Activated gamma-delta T cell treated with Interleukin-2 at 50 U/mL for 16 hours (primary cell): ENCODE measurements at places on chromosomes 7 and 10.
A peak's percentile ranks its signal among the peaks of the same experiment; 100 is the strongest.

DNA sequence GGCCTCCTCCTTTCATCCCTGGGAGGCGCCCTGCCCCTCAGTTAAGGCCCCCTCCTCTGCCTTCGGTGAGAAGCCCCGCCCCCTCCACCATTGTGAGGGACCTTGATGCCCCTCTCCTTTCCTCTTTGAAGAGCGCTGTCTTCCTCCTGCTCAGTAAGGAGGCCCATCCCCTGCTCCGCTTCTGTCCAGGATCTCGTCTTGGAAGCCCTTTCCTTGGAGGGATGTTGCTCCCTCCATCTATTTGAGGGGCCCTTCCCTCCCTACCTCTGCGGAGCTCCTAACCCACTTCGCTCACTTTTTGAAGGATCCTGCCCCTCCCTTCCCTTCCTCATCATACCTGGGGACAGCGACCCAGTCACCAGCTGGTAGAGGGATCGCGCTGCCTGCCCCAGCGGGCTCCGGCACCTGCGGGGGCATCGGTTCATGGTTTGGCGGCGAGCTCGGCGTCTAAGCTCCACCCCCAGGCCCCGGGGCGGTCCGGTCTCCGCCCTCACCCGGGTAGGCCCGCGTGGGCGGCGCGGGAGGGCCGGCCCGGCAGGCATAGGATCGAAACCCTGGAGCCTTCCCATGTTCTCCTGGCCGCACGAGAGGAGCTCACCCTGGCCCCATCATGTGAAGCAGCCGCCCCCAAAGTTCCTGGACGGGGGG lies 4.1 kb downstream of the KCNIP2 start:
- peak; percentile 57 for DNase-seq

GRCh38 chr7:42698600-42699374 lies 213.1 kb downstream of the C7orf25 start:
- DNase-seq, result no peak

DNA sequence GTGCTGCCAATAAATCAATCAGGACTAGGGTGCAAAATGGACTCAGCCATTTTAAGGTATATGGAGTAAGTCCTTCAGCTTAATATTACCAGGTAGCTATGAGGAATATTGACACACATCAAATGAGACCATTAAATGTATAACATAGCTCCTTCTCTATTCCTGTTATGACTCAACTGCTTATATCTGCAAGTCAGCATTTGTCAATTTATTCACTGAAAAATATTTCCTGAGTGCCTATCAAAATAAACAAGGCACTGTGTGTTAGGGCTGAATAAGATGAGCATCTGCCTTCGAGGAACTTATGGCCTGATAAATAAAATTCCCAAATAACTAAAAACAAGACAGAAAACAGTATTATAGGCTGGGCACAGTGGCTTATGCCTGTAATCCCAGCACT lies 113.8 kb downstream of the CDK6 start:
- DNase-seq, result no peak

- no peak for DNase-seq
Observed at GRCh38 chr10:18056583-18056982, 83.6 kb upstream of the CACNB2 start.

- no peak for DNase-seq
Observed at GRCh38 chr10:4370376-4370775, 455.6 kb upstream of the AKR1E2 start.

GRCh38 chr7:68442931-68443631 lies 1155.2 kb upstream of the AUTS2 start:
- no peak for DNase-seq

- DNase-seq, result no peak
Observed at GRCh38 chr10:89115876-89116627, 91.1 kb downstream of the CH25H start.

DNA sequence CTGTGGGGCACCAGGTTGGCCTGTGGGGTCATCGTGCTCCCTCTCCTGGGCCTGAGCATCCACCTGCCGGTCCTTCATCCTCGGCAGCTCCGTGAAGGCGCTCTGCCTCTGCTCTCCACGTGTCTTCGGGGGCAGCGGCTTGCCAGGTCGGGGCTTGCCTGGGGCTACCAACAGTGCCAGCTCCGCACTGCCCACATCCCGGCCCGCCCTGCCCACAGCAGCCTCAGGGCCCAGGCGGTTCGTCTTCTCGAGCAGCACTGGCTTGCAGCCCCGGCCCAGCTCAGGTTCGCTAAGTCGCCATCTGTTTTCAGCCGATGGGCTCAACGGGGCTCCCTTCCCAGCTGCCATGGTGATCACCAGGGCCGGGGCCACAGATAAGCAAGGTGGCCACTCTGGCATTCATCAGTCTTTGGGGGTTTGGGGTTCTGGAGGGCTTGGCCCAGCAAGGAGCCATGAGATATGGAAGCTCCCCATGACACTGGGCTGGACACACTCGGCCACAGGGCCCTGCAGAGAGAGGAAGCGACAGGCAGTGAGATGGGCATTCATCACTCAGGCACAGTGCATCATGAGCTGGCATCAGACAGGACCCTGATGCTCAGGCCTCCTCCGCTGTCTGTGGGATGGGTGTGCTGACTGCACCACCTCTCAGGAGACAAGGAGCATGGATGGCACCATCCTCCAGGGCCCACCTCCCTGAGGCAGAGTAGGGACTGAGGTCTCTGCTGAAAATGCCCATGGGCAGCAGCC lies 15.5 kb downstream of the ZNF488 start:
- DNase-seq, result no peak

DNA sequence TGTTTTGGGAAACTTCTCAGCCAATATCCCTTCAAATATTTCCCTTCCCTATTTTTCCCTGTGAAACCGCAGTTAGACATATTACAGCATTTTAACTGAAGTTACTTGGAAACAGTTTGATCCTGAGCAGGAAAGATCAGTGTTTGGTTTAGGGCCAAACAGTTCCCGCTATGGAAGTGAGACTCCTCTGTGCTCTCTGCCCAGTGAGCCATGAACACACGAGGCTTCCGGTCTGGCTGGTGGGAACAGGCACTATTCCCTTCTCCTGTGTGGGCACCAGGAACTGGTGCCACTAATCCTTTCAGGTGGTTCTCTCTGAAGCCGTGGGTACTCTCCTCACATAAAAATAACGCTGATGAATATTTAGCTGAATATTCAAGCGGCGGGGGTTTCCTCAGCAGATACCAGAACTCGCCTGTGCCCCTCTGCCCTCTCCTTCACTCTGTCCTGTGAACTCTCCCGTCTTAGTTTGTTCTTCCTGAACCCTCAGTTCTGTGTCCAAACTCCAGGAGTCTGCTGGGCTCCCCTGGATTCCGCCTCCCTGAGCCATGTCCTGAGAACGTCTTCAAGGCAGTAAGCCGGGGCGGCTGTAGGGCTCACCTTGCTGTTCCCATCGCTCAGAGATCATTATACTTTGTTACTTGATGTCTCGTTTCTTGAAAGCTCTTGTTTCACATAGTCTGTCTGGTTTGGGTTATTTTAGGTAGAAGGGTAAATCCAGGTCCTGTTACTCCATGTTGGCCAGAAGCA lies 25.7 kb downstream of the FOXL3 start:
- DNase-seq, result no peak

DNA sequence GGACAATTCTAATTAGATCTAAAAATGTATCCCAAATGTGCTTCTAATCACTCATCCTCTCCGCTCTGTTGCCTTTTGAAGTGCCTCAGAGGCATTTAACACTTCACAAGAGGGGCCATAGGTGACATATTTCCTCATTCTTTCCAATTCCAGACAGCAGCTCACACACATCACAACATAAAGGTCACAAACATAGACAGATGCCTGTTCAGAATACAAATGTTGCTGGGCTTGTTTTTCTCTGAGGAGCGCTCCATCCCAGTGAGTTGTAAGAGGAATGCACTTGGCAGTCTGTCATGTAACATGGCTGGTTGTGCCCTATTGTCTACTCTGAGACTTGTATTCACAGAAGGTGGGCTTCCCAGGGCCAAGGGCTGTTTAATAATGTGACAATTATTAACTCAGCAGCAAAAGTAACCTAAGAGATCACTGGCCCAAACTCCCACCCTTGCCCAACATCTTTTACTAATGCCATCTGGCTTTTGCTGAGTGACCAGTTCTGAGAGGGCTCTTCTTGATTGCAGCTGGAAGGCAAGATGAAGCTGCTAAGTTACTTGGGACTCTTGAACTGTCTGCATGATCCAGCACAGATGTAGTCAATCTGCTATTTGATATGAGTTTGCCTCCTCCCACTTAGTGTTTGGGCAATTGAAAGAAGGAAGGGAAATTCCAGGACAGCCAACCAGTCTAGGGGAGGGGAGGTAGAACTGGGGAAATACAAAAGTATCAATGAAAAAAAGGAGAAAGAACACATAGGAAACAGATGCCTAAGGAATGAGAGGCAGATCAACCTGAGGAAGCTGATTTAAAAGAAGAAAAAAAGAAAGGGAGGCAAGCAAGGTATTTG lies 13.6 kb downstream of the PON2 start:
- no peak for DNase-seq

DNA sequence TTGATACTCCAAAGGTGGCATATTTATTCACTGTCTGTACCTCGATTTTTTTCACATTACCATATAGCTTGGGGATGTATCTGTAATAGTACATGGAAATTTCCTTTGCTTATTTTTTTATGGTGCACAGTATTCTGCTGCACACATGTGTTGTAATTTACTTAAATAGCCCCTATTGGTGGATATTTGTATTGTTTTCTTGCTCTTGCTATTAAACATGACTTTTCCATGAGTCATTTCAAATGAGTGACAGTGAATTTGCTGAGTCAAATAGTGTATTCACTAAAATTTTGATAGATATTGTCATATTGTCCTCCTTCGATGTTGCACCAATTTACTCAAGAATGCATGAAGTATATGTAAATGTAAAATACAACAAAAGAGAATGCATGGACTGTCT lies 122.7 kb upstream of the STEAP4 start:
- no peak for DNase-seq

DNA sequence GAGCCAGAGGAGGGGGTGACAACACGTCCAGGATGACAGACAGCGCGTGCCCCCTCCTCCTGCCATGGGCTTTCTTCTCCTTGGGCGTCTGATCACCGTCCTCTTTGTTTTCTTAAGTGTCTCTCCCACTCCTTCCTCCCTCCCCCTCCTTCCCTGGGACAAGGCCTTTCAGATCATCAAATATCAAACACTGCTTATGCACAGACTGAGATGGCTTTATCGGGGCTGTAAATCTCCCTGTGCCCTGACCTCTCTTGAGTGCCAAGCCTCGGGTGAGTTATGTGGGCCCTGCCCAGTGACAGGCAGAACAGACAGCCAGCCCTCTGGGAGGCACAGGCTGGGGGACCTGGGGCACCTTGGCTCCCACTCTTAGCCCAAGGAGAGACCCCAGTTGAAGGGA lies 116.4 kb downstream of the C10orf105 start:
- no peak for DNase-seq

- DNase-seq, result no peak
Observed at GRCh38 chr7:105257338-105257737, 131.4 kb downstream of the SRPK2 start.

DNA sequence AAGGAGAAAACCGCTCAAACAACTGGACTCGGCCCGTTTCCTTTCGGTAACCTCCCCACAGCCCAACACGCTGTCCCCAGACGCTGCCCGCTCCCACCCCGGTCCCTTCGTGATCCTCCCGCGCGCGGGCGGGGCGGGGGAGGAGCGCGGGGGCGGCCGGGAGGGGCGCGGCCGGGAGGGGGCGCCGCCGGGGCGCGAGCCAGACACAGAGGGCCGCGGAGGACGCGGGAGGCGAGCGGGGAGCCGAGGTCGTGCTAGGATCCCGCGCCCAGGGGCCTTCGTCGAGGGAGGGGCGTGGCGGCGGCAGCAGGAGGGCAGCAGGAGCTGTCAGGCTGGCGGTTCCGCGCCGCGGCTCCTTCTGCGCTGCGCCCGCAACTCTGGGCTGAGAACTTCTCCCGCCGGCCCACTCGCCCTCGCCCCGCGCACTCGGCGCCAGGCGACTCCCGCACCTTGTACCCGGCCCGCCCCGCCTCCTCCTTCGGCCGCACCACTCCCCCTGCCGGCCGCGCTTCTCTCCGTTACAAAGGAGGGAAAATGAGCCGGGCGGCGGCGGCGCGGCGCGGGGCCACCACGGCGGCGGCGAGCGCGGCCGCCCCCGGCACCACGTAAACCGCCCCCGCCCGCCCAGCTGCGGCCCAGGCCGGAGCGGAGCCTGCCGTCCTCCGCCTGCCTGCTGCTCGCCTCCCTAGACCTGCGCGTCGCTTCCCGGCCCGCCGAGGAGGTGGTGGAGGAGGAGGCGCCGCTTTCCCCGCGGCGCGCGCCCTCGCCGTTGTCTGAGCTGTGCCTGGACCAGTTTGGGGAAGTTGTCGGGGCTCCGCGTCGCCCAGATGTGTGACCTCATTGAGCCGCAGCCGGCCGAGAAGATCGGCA lies at the start of gene CDK14:
TSS of gene CDK14 (plus strand) at position 521 of the 870 bp plus-strand sequence. CDS start at position 828, 307 bp downstream.
- DNase-seq, result no peak

DNA sequence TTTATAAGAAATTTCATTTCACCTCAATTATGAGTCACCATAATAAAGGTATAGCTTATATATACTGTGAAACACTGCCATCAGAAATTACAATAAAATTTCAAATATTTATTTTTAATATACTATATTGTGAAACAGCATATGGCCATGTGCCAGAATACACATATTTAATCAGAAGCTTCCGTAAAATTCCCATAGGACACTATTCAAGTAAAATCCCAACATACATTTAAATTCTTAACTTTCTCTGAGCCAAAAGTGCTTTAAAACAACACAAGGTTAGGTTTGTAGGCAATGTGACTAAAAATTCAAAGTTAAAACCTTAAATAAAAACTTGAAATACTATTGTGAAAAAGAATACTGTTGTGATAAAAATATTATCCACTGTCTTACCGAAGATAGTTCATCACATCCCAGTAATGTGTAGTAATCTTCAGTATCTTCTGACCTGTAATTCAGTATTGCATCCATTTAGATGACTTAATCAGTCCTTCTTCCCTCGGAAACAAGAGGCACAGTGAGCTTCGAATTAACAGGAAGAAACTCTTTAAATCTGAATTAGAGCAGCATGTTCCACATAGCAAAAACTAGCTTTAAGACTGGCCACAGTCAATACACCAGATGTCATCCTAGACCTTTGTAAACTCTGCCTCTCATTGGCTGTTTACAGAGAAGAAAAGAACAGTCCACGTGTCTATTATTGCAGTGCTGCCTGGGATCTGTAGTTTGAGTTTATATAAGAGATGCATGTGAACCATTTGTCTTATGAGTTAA lies at the start of gene DNAJC12:
TSS of gene DNAJC12 (minus strand) at position 648 of the 774 bp plus-strand sequence. CDS start at position 471, 177 bp downstream.
- no peak for DNase-seq

- DNase-seq, result no peak
Observed at GRCh38 chr10:124162136-124162535, 68.7 kb upstream of the CHST15 start.

GRCh38 chr7:141361960-141362359 lies 189.2 kb upstream of the AGK start:
- no peak for DNase-seq

GRCh38 chr10:97184971-97185325 lies 811 bp downstream of the SLIT1 start:
- no peak for DNase-seq

GRCh38 chr7:91005841-91006240 lies 258.4 kb upstream of the FZD1 start:
- DNase-seq, result no peak

- DNase-seq, result peak; percentile 36
Observed at GRCh38 chr10:86688398-86688921, 20.1 kb downstream of the LDB3 start.

DNA sequence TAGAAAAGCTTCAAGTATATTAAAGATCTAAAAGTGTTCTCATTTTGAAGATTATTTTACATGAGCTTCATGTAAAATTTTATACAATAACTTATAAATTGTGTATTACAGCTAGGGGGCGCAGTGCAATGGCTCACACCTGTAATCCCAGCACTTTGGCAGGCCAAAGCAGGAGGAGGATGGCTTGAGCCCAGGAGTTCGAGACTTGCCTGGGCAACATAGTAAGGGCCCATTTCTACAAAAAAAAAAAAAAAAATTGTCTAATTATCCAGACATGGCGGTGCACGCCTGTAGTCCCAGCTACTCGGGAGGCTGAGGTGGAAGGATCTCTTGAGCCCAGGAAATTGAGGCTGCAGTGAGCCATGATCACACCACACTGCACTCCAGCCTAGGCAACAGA lies 16.6 kb downstream of the ACBD5 start:
- peak; percentile 23 for DNase-seq
